NCI-H446 (cell line): ENCODE measurements at places on chromosomes 16 and 17.

GRCh38 chr17:7282752-7283321 is 1.3 kb downstream of the SLC2A4 start:
- DNase-seq, result no peak

- DNase-seq, result no peak
These were observed 4.5 kb downstream of the ADAMTS18 start for GRCh38 chr16:77430360-77430759.

DNA sequence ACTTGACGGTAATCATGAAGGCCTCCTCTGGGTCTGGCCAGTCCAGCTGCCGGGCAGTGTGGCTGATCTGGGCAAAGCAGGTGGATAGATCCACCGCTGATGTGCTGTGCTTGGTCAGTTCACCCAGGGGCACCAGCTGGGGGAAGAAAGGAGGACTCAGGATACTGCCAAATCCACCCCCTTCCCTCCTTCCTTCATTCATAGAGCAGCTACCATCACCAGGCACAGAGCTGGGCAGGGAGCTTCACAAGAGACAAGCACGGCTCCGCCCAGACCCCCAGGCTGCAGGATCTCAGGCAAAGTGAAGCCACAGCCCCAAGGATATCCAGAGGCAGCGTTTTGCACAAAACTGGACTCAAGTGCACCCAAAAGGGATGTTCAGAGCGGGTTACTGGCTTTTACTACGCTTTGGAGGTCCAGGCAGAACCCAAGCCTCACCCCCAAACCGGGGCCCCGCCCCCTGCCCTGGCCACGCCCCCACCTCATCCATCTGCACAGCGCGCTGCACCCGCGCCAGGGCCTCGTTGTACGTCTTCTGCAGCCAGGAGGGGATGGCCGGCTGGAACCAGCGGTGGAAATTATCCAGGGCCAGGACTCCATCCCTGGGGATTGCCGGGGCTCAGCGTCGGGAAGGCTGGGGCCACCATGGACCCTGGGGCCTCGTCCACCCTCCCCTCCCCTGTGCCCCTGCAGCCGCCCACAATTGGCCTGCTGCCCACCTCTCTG is 9.1 kb downstream of the UNC13D start:
- no peak for DNase-seq

GRCh38 chr17:44023545-44024270 is 8.9 kb upstream of the TMEM101 start:
- no peak for DNase-seq

GRCh38 chr17:65538675-65539529 is 22.5 kb downstream of the AXIN2 start:
- no peak for DNase-seq

GRCh38 chr16:76277460-76278030 is 344 bp downstream of the CNTNAP4 start:
- DNase-seq, result no peak

GRCh38 chr16:85853547-85854545 is 45.1 kb upstream of the IRF8 start:
- no peak for DNase-seq

DNA sequence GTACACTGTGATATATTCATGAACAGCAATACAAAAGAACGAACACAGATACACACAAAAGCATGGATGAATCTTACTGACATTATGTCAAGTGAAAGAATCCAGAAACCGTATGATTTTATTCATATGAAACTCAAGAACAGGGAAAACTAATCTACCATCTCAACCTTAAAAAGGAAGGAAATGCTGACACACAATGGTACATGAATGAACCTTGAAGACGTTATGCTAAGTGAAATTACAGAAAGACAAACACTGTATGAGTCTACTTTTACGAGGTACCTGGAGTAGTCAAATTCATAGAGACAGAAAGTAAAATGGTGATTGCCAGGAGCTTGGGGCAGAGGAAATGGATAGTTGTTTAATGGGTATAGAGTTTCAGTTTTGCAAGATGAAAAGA is 8.7 kb upstream of the PRKCB start:
- no peak for DNase-seq

GRCh38 chr17:48047113-48047740 is 932 bp upstream of the NFE2L1 start:
- no peak for DNase-seq

- no peak for DNase-seq
These were observed 23.2 kb downstream of the MYH3 start for GRCh38 chr17:10633738-10634379.

DNA sequence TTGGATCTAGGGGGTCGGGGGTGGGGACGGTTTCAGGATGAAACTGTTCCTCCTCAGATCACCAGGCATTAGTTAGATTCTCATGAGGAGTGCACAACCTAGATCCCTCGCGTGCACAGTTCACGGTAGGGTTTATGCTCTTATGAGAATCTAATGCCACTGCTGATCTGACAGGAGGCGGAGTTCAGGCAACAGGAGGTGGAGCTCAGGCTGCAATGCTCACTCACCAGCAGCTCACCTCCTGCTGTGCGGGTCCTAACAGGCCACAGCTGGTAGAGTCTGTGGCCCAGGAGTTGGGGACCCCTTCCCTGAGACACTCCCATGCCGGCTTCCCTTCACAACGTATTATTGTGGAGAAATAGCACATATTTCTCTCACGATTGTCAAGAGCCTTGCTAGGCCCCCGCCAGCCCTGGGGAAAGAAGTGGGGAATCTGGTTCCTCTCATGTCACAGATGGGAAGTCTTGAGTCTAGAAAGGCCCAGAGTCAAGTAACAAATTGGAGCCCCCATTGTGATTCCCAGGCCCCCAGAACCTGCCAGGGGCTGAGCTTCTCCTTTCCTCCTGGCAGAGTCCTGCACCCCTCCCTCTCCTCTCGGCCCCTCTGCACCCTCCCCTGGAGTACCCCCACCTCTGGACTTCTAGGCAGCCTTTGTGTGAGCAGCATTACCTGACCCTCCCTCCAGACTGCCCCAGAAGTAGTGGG is 6.1 kb upstream of the KRT14 start:
- DNase-seq, result no peak

GRCh38 chr16:83118365-83118764 is 491.6 kb downstream of the CDH13 start:
- DNase-seq, result no peak

DNA sequence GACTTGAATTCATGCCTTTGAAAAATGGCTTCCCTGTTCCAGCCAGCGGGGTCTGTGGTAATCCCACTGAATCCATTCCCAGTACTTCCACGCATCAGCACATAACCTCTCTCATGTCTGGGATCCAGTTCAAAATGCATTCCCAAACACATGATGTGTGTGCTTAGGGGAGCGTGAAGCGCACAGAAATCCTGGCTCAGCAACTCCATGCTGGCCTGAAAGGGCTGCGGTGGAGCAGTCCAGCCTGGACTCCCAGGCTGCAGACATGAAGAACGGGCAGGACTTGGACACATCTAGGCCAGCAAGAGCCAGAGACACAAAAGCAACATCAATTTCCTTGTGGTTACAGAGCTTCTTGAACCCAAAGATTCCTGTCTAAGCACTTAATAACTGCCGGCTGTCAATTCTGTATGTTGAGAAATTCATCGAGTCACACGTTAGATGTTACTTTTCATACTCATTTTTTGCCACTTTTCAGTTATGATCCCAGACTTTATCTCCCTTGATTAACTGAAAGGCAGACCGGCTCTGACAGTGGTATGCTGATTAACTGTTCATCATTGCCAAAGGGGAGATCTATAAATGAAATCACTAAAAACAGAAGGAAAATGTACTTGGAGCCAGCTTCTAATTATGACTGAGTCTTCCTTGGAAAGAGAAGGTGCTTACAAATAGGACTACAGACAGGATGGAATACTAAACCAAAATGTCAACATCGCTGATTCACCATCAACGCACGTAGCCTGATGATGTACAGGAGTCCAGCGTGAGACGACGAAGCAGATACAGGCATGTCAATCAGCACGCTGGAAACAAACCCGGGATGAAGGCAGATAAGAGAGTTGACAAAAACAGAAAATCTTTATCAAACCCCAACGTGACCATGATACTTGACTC is 23.0 kb downstream of the NSMCE1 start:
- DNase-seq, result peak; percentile 65

GRCh38 chr16:75246504-75247205 is 4.8 kb downstream of the BCAR1 start:
- no peak for DNase-seq

DNA sequence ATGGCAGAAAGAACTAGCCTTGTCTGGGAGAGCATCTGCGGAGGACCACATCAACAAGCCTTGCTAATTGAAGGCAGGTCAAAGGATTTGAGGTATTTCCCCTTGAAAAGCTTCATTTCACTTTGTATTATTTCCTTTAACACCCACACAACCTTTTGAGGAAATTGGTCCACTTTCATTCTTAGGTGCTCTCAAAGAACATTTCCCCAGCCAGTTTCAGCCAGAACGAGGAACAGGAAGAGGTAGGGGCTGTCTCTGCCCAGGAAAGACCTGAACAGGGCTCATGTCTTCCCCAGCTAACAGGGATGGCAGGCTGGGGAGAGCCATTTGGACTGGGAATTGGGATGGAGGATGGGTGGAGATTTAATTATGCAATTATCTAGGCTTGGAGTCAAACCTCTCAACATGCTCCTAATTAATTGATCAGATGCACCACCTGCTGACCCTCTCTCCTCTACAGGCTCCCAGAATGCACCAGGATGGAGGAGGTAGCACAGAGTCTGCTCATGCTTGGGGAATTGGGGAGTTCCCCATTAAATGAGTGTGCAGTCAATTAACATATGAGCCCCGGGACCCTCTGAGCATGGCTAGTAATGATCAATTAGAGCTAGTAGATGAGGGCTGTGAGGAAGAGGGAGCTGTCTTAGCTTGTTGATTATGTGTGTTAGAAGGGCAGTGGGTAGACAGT is 84.6 kb downstream of the GP2 start:
- DNase-seq, result no peak

DNA sequence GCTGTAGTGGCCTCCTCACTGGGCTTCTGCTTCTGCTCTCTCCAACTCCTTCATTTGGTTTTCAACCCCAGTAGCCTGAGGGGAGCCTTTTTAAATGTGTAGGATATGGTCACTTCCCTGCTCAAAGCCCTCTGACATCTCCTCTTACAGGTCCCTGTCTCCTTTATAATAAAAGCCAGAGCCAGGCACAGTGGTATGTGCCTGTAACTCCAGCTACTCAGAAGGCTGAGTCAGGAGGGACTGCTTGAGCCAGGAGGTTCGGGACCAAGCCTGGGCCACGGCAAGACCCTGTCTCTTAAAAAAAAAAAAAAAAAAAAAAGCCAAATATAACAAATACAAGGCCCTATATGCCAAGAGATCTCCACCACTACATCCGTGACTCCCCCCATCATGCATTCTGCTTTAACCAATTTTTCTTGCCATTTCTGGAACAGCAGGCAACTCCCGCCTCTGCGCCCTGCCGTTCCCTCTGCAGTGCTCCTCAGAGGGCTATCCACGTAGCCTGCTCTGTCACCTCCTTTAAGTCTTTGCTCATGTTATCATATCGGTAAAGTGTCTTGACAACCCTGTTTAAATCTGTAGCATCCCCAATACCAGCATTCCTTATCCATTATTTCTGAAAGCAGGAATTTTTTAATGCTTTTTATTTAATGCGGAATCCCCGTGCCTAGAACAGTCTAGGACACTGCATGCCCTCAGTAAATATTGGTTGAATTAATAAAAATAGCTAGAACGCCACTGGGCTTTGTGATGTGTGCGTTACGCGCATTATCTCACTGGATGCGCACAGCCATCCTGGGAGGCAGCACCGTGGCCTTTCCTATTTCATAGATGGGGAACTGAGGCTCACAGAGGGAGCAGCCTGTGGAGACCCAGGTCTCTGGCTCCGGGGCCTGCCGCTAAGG is 9.5 kb downstream of the ZNF771 start:
- no peak for DNase-seq

- no peak for DNase-seq
These were observed 13.2 kb downstream of the CD7 start for GRCh38 chr17:82303944-82304808.

DNA sequence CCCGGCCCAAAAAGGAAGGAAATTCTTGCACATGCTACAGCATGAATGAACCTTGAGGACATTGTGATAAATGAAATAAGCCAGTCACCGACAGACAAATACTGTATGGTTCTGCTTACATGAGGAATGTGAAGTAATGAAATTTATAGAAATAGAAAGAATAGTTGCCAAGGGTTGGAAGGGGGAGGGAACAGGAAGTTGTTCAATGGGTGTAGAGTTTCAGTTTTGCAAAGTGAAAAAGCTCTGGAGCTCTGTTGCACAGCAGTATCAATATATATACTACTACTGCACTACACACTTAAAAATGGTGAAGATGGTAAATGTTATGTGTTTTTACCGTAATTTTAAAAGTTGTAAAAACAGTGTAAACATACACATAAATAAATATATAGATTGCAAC is 43.7 kb downstream of the PKD1L3 start:
- DNase-seq, result no peak

- DNase-seq, result no peak
These were observed 18.6 kb downstream of the FOXN1 start for GRCh38 chr17:28524476-28525424.

DNA sequence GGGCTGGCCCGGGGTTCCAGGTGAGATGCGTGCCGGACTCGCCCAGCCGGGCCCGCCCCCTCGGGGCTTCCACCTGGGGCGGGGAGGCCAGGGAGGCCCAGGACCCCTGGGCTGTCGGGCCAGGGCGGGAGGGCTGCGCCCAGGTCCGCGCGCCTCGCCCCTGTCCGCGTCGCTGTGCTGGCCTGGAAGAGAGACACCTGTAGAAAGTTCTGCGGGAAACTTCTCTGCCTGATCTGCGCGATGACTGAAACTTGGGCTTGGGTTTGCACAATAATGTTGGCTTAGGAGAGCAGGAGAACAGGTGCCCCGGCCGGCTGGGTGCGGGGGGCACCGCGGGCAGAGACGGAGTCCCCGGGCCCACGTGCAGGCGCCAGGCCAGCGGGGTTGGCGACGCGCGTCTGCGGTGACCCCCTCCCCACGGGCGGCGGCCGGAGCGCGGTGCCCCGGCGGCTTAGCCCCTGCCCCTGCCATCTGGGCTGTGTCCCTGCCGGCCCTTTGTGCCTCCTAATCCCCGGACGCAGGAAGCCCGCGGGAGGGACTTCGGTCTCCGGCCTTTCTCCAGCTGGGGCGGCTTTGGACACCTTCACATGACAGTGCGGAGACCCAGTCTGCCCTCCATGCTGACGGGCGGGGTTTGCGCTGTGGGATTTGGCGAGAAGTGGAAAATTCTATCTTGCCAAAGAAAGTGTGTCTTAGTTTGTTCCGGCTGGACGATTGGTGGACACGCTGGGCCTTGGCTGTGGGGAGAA is 483 bp downstream of the LLGL2 start:
- no peak for DNase-seq

DNA sequence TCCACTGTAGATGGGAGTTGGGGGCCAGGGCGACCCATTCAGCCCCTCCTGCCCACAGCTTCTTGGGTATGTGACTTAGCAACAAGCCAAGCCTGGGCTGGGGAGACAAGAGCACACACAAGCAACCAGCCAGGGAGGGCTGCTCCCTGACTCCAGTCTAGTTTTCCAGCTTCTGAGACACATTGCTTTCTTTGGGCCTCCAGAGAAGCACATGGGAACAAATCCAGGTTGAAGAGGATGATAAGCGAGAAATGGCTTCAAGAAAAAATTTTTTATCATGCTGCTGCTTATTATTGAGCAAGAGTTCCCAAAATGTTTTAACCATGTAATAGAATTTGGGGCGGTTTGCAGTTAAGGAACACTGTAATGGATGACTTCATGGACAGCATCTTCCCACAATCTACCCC is 173.7 kb downstream of the SOX9 start:
- DNase-seq, result no peak
